Stimulated activated naive CD8-positive, alpha-beta T cell treated with anti-CD3 and anti-CD28 coated beads, Interleukin-15, Interleukin-2, amounts not matched to agents 100 U/mL and 50 U/mL, for 24 hours (primary cell): ENCODE measurements at places on chromosomes 6 and 20.
A peak's percentile ranks its signal among the peaks of the same experiment; 100 is the strongest.

DNA sequence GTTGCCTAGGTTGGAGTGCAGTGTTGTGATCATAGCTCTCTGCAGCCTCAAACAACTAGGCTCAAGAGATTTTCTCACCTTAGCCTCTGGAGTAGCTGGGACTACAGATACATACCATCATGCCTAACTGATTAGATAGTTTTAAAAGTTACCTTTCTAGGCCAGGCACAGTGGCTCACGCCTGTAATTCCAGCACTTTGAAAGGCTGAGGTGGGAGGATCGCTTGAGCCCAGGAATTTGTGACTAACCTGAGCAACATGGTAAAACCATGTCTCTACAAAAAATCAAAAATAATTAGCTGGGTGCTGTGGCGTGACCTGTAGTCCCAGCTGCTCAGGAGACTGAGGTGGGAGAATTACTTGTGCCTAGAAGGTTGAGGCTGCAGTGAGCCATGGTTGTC lies 41.2 kb downstream of the SLC17A5 start:
- no peak for DNase-seq

DNA sequence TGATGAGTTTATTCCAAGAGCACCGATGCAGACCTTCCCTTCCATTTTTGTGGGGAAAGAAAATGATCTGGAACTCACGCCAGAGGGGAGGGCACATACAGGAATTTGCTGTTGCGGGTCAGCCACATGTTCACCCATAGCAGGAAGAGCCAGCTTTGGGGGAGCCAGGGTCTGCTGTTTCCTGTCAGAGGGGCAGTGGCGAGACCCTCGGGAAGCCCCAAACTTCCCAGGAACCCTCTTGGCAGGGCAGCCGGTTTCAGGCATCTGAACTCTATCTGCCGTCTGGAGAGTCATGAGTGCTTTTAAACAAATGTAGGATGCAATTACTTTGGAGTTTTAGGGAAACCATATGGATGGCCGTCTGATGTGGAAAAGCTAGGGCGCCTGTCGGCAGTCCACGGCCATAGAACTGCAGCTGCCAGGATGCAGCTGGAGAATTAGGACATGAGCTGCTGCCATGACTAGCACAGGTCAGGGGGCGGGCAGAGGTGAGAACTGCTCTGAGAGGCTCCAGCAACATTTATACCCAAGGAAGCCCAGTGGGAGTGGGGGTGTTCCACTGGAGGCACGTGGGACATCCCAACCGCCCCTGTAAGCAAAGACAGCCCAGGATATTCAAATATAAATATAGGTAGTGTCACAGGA lies 14.8 kb upstream of the SERPINB9 start:
- DNase-seq: no peak

DNA sequence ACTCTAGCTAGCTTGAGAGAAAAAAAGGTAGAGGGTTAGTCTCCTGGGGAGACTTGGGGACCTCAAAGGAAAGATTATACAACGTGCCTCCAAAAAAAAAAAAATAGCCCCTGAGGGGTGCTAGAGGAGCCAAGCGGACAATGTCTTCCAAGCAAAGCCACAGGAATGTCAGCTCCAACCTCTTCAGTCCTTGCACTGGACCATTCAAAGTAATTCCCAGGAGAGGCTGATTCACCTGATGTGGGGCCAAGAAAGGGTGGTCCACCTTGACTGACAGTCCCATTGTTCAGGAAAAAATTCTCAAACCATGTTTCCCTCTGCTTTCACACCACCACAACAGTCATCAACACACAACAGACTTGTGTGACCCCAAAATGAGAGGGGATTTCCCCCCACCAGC lies 30.7 kb downstream of the ASIP start:
- DNase-seq: no peak

- no peak for DNase-seq
These were observed 126.8 kb upstream of the SLC35B3 start for GRCh38 chr6:8562125-8562524.

DNA sequence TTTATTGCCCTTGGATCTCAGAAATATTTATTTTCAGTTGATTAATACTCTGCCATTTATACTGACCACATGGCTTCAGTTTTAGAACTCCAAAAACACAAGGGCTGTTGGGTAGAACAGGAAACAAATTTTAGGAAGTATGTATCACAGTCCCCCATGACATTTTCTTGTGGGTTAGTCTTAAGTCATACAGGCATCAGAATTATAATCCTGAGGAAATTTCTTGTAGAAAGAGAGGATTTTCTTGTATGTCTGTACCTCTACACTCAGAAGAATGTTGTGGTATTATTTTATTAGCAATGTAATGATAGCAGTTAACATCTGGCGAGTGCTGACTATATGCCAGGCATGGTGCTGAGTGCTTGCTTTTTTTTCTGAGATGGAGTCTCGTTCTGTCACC lies 302.9 kb downstream of the CLIC5 start:
- no peak for DNase-seq

GRCh38 chr20:5925551-5925950 lies 24.8 kb downstream of the TRMT6 start:
- no peak for DNase-seq

- DNase-seq: no peak
These were observed 115.8 kb upstream of the FLRT3 start for GRCh38 chr20:14453259-14453658.

GRCh38 chr6:32148289-32149091 lies 3.2 kb downstream of the PRRT1 start:
- peak; percentile 80 for DNase-seq
